Epithelial cell of umbilical artery (primary cell): ENCODE measurements at places on chromosomes 12 and 14. TPM values are rescaled to one million over a fixed set of nuclear protein-coding genes. Genes with fewer than 3 reads are reported as not detected.

ESR2 gene
- total RNA-seq, result 0.30 TPM in 1 of 2 replicates, not detected in the other

LRRC43 gene
- total RNA-seq, result 1.2 and 1.6 TPM in 2 replicates

CLEC2A gene
- total RNA-seq, result not detected in 2 replicates

SAMD4A gene
- total RNA-seq, result 21.7 and 22.7 TPM in 2 replicates

STON2 gene
- total RNA-seq, result 0.32 TPM in 1 of 2 replicates, not detected in the other

MYF6 gene
- under 0.01 TPM in 1 of 2 replicates, not detected in the other for total RNA-seq

BICD1 gene
- total RNA-seq, result 8.1 and 13.1 TPM in 2 replicates

TMBIM4 gene
- total RNA-seq, result 81.2 and 102 TPM in 2 replicates

ITFG2 gene
- 10.1 and 11.1 TPM in 2 replicates for total RNA-seq
